Epithelial cell of esophagus (primary cell): ENCODE measurements at places on chromosomes 16 and 17.

GRCh38 chr17:44223541-44224071, 4.1 kb upstream of the UBTF start:
- no peak for DNase-seq

DNA sequence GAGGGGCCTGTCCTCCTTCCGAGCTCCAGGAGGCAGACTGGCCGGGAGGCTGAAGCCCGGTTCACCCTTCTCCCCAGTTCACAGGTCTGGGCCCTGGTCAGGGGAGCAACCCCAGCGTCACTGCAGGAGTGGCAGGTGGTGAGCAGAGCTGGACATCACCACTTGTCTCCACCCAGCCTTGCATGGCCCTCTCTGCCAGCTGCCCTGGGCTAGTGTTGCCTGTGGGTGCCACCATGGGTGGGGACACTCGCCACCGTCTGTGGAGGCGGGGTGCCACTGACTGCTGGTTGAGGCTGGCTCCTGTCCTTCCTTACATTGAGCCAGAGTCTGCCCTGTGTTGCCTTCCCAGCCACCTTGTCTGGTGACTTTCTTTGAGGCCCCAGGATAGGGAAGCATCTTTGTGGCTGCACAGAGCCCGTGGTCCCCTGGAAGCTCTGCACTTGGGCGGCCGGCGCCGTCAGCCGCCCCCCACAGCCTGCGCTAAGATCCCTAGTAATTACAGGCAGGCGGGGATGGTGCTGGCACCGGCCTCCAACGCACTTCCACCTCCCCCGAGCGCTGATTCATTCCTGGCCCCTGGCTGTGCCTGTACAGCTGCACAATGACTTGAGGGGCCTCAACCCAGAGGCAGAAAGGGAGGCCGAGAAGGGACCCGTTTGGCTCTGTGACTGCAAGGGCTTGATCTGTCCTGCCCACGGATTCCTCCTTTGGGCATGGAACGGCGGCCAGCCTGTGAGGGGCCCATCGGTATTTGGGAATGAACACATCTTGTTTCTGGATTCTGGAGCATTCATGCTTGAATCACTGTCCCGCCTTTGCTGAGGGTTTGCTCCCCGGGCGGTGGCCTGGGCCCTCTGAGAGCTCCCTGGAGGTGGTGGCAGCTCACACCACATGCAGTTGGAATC, 5.2 kb downstream of the BAIAP2 start:
- peak; percentile 72 for DNase-seq

GRCh38 chr16:68289621-68290329, 21.0 kb downstream of the SLC7A6OS start:
- DNase-seq, result no peak

GRCh38 chr16:69513180-69513966, 52.4 kb upstream of the NFAT5 start:
- peak; percentile 97 for DNase-seq

- DNase-seq, result no peak
Observed at GRCh38 chr17:1384905-1385435, 15.1 kb downstream of the YWHAE start.

DNA sequence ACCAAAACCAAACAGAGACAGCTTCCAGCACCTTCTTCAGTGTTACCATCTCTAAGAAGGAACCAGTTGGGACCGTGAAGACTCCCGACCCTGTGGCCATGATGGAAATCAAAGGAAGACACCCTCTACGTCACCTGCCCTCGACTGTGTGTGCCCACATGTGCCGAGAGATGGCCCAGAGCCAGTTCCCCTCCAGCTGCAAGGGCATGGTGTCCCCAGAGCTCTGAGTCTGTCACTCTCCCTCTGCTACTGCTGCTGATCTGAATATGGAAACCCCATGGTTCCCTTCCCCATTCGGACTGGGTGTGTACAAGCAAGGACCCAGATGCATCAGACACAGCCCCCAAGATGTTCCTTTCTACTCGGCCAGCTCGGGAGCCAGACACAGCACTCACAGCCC, 76.4 kb downstream of the SOCS1 start:
- DNase-seq, result no peak

DNA sequence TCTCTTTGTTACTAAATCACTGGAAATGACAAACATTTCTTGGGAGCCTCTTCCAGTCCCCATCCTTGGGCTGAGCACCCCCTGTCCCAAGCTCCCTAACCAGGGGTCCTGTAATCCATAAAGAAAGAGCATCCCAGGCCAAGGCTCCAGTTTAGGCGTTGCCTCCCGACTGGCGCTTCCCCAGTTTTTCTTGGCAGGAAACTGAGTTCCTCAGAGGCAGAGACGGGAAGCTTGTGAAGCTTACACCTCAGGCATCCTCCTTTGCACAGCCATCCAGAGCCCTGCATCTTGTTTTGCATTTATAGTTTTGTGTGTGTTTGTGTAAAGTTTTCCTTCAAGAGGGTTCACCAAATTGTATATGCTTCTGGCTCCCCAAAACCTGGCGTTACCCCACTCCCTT, 7.1 kb downstream of the COPZ2 start:
- no peak for DNase-seq

GRCh38 chr17:50904518-50905459, 38.6 kb upstream of the TOB1 start:
- DNase-seq, result peak; percentile 86

DNA sequence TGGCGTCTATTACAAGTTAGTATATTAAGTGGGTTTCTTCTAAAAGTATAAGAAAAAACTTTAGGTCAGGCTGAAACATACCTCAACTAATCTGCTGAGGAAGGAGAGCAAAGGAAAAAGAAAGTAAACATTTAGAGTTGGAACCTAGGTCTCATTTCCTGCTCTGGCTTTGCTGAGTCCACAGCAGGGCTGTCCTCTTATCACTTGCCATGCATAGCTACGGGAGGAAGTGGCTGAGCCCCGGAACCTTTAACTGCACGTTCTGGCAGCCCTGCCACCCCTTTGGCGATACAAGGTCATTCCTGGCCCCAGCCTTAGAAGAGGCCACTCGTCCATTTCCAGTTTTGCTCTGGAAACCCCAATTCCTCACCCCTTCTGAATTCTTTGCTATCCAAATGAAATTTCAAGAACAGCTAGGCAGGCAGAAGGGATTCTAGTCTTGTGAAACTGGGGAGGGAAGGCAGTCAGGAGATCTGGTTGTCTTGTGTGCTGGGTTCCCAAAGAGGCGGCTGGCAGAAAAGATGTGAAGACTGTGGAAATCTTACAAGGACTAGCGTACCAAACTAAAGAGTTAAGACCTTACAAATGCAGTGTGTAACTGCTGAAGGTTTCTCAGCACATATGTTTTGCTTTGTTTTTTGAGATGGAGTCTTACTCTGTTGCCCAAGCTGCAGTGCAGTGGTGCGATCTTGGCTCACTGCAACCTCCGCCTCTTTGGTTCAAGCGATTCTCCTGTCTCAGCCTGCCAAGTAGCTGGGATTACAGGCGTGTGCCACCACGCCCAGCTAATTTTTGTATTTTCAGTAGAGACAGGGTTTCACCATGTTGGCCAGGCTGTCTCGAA, 19.1 kb downstream of the WIPI1 start:
- no peak for DNase-seq

GRCh38 chr17:4110152-4110551, 32.7 kb downstream of the ZZEF1 start:
- DNase-seq, result peak; percentile 45

DNA sequence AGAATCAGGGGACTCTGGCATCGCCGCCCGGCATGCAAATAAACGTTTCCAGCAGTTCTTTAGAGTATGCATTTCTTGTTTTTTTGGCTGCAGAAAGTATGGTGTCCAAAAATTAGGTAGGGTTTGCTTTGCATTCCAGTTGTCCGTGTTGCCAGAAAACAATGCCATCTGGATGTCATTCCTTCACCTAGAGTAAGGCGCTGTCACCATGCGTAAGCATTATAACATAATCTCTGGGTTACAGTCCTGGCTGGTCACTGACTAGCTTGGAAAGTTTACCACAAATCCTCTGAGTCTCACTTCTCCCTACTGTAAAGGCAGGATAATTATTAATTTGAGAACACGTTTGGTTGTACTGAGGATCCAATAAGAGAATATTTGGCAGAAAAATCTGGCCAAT, 457.7 kb downstream of the XYLT1 start:
- no peak for DNase-seq

DNA sequence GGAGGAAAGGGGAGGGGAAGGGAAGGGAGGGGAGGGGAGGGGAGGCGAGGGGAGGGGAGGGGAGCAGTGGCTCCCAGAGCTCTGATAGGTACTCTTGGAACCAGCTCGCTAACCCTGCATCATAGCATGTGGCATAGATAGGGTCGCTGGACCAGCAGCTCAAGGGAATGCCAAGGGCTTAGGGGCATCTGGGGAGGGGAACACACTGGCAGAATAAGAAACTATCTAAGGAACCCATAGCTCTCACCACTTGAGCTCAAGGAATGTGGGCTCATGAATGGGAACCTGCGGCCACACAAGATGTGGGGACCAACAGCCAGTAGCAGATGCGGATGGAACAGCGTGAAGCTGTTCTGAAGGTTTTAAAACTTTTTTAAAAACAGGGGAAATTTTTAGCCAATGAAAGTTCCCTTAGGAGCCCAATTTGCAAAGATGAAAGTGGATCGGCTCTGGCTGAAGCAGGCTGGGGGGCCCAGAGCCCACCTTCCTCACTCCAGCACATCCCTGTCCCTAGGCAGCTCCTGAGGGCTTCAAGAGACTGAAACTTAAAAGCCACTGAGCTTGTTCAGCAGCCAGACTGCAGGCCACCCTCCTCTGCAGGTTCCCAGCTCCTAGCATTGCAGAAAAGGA, 46.9 kb downstream of the PIMREG start:
- no peak for DNase-seq

DNA sequence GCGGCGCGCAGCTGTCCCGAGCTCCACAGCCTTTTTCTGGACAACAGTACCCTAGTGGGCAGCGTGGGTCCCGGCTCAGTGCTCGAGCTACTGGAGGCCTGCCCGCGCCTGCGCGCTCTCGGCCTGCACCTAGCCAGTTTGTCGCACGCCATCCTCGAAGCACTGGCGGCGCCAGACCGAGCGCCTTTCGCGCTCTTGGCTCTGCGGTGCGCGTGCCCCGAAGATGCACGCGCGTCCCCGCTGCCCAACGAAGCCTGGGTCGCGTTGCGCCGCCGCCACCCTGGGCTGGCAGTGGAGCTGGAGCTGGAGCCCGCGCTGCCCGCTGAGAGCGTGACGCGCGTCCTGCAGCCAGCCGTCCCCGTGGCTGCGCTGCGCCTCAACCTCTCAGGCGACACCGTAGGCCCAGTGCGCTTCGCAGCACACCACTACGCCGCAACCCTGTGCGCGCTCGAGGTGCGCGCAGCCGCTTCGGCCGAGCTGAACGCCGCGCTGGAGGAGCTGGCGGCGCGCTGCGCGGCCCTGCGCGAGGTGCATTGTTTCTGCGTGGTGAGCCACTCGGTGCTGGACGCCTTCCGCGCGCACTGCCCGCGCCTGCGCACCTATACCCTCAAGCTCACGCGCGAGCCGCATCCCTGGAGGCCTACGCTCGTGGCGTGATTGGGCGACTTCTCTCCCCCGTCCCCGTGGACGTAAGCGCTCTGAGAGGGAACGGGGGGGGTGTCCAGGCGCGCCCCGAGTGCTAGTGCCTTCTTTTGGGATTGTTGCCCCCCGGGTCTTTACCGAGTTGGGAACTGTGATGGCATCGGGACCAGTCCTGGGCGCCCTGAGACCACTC, 1.2 kb upstream of the HSF4 start:
- DNase-seq, result peak; percentile 73

DNA sequence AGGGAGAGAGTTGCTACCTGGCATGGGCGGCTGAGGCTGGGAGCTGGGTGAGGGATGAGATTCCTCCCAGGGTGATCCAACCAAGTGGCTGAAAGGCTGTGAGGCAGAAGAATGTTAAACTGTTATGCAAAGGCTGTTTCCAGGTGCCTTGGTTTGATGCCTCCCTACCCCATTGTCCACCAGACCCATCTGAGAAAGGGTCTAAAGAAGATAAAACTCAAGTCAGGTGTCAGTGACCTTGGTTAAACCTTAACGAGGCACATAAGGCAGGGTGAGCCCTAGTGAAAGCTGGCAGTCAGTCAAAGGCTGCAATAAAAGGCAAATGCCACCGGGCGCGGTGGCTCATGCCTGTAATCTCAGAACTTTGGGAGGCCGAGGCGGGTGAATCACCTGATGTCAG, 23.8 kb downstream of the LDHD start:
- DNase-seq, result no peak

DNA sequence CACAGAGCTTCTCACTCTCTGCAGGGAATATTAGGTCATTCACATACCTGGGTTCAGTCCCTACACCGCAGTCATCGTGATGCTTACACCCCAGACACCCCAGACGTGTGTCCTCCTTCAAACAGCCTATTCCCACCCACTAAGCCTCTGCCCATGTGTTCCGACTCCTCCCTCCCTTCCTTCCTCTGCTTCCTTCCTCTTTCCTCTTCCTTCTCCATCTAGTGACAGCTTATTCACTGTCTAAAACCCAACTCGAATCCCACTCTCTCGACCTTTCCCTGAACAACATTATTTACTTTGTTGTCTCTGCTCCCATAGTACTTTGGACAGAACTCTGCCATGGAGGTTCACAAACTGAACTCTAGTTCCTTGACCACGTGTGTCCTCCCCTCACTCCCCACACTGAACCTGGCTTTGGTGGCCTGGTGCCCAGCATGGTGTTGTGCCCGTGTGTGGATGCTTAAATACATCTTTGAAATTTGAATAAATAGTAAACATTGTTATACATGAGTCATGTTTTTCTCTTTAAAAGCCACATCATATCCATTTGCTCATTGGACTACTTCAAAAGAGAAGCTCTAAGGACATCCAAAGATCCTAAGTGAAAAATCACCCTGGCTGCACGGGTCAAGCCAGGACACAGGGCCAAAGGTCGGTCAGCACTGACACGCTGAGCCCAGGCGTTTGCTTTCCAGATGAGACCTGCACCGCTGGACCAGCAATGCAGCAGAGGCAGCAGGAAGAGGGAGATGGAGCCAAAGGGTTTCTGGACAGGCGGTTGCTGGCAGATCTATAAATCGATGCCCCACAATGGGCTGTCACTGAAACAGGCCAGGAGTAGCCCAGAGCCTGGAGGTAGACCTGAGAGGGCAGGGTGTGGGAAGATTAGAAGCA, 14.1 kb upstream of the G6PC1 start:
- DNase-seq, result no peak

GRCh38 chr17:66073384-66073783, 118.5 kb downstream of the CEP112 start:
- no peak for DNase-seq

GRCh38 chr16:59410451-59410850, 676.3 kb upstream of the GOT2 start:
- DNase-seq, result no peak

- DNase-seq, result no peak
Observed at GRCh38 chr17:64393000-64393402, 2.3 kb upstream of the PECAM1 start.

- peak; percentile 65 for DNase-seq
Observed at GRCh38 chr16:85372627-85373372, 240.3 kb upstream of the GSE1 start.

DNA sequence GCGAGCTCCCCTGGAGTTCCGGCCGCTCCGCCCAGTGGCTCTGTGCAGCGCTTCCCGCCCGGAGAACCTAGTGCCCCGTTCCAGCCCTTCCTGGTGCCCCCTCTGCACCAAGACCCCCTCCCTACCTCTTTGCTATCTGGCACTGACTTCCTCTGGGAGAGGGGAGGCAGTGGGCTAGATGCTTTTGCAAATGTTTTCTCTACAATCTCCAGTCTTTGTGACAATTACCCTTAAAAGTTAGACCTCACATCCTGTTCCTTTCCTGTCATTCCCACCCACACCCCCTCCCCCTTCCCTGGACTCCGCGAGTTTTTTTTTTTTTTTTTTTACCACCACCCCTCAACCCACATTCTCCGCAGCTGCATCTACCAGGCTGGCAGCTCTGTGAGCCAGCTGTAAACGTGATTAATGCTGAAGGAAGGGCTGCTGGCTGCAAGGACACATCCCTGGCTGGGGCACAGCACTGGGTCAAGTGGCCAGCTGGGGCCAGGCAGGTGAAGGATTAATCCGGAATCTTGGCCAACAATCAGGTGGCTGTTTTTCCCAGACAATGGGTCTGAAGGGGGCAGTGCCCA, 101.5 kb downstream of the MGAT5B start:
- no peak for DNase-seq
